ENCODE measurements at places on chromosomes 7 and 10.

GRCh38 chr10:14836208-14836607 lies 1.6 kb downstream of the CDNF start:
- no peak for DNase-seq

DNA sequence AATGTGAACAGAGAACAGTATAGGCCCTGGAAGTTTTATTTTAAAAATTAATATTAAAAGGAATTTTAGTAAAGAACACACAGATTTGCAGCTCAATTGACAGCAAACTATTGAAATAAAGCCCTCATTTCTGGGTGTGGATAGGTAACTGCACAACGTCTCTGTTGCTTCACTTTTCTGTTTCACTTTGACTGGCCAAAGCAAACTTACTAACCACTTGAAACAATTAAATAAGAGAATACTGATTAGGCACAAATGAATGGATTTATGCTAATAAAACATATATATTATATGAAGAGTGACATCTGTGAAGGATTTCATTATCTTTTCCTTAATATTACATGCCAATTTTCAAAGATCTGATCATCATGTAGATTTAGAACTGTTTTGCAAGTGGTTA lies 11.9 kb downstream of the ZNF804B start:
- DNase-seq = no peak

GRCh38 chr7:134465491-134465890 lies 6.6 kb upstream of the AKR1B1 start:
- DNase-seq = no peak

GRCh38 chr7:128155100-128155740 lies 85.9 kb upstream of the LEP start:
- no peak for DNase-seq

DNA sequence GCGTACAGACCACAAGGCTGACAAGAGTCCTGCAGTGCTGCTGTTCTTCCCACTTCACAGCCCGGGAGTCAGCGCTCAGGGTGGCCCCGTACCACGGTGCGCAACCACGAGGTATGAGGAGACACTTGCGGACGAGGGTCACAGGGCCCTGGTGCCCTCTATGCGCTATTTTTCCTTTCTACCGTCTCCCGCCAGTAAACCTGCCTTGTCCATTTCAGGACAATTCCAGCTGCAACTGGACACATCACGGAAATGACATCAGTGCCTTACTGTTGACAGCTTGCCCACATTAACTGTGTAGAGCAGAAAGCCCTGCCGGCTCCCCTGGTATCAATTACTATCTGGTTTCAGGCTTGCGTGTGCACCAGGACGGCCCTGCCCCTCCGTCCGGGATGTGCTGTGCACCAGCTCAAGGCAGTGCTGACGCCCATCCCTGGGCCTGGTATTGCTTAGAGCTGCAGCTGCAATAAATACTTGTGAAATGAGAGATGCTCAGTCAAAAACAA lies 65.1 kb downstream of the ZRANB1 start:
- DNase-seq = no peak

GRCh38 chr7:64883113-64883905 lies 19.8 kb upstream of the ZNF273 start:
- no peak for DNase-seq

- DNase-seq = no peak
These were observed 125.6 kb downstream of the CYP26A1 start for GRCh38 chr10:93199191-93199751.

- DNase-seq = no peak
These were observed 250.4 kb downstream of the ELMO1 start for GRCh38 chr7:37198041-37198905.

GRCh38 chr7:27159266-27160144 lies 3.0 kb upstream of the HOXA7 start:
- DNase-seq = no peak

DNA sequence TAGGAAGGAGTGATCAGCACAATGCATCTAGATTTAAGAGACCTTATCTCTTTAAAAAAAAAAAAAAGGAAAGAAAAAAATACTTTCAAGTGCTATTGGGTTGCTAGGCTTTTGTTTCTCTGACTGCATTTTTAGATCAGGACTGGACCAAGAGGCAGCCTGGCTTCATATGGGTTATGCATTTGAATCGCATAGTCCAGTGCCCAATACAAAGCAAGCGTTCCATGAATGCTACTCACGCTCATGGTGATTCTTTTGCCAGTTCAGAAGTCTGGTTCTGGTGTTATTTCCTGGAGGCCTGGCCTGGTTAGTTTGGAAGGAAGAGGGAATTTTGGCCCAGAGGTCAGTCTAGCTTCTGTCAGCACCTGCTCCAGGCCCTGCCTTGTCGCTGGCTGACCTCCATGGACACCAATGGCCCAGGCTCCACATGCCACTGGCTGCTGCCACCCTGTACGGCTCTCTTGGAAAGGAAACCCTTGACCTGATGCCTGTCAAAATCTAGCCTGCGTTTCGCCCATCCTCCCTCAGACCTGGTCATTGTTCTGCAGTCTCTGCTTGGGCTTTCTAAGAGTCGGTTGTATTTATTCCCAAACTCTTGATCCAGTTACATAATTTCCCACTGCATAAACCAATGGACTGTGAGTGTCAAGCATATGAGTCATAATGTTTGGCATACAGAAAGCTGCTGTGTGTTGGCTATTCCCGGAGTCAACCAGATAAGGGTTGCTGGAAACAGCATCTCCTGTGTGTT lies 74.3 kb upstream of the MKX start:
- DNase-seq = no peak

GRCh38 chr7:158394936-158395335 lies 192.7 kb downstream of the PTPRN2 start:
- peak; percentile 20 for DNase-seq

GRCh38 chr7:91239772-91240171 lies 24.5 kb upstream of the FZD1 start:
- no peak for DNase-seq

DNA sequence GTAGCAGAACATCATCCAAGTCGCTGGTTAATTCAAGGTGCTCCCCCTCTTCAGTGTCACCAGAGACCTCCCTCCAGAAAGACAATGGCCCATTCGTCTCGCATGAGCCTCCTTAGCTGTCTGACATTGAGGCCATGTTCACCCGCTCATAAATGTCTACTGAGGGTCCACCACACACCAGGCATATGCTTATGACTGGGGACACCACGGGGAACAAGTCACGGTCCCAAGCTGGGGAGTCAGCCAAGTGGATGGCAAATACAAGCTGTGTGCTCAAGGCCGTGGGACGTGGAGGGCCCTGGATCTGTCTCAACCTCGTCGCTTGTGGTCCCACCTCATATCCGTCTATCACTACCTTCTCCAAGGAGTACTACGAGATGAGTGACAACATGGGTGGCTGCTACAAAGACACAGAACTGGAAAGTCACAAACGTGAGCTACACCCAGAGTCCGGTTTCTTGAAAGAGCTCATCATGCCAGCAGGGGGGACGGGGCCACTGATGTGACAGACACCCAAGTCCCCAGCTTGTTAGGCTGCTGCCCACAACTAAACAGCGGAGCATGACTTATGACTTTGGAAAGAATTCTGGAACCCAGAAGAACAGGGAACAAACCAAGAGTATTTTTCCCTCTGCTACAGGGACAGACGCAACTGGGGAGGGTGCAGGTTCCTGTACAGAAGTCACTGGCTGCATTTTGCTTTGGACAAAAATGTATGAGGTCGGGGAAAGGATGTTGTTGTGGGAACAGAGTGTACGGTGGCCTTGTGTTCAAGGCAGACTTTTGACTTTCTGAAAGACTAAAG lies 189.6 kb downstream of the COBL start:
- no peak for DNase-seq

GRCh38 chr10:101489355-101489754 lies 98.7 kb downstream of the POLL start:
- peak; percentile 50 for DNase-seq

DNA sequence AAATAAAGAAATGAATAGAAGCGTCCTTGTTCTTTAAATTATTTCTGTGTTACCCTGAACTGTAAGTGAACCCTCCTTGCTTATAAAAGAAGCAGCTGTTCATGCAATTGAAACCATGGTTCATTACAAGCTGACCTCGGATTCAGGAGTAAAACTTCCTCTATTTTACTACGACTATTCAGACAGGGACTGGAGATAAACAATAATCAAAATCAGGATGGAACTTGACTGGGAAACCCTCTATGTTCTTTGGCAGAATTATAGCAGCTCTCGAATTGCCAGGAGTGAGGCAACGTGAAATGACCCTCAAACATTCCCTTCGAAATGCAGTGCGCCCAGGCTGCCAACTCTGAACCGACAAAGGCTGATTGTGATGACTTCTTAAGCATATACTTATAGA lies 172.1 kb downstream of the CYP26A1 start:
- no peak for DNase-seq

DNA sequence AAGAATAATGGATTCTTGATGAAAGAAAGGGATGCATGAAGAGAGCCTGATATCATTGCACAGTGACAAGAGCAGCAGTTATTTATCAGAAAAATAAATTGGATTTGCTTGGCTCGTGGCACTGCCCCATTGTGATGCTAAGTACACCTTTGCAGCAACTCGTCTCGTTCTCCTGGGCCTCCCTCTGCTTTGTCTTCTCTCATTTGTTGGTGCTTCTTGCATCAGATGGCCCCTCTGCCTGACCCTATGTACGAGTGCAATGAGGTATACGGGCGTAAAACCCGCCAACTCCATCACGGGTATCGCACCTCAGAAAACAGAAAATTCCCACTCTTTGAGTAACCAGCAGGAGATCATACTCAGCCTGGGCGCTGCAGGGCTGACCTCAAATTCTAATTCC lies 107.2 kb upstream of the C10orf90 start:
- DNase-seq = no peak

DNA sequence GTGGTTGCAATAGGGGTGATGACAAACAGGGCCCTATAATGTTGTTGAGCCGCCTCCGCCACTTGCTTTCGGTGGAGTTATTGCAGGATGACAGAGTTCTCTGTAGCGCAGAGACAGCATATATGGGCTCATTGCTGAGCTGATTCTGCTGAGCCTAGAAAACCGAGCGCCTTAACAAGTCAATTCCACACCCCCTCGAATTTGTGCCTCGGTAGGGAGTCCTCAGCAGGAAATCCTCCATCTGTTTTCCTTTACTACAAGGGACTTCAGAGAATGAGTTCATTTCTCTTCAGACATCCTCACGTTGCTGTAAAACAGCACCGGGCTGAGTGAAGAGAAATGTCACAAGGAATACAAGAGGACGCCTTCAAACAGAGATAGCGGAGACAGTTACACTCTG lies 90.7 kb upstream of the KIAA1217 start:
- DNase-seq = no peak

GRCh38 chr7:46076527-46076926 lies 155.5 kb upstream of the IGFBP3 start:
- DNase-seq = no peak

- DNase-seq = no peak
These were observed 44.2 kb downstream of the RAB11FIP2 start for GRCh38 chr10:118002581-118002980.

- DNase-seq = no peak
These were observed 6.3 kb downstream of the PSMA2 start for GRCh38 chr7:42925630-42926029.

DNA sequence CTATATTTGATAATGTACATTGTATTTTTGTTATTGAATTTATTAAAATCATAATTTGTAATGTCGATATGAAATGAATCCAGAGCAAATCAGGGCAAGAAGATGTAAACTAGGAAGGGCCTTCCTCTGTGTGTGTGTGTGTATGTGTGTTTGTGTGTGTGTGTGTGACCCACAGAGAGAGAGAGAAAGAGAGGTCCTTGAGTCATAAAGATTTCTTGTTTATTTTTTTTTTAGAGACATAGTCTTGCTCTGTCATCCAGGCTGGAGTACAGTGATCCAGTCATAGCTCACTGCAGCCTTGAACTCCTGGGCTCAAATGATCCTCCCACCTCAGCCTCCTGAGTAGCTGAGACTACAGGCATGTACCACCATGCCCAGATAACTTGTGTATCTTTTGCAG lies 50.7 kb downstream of the INPP5F start:
- no peak for DNase-seq

DNA sequence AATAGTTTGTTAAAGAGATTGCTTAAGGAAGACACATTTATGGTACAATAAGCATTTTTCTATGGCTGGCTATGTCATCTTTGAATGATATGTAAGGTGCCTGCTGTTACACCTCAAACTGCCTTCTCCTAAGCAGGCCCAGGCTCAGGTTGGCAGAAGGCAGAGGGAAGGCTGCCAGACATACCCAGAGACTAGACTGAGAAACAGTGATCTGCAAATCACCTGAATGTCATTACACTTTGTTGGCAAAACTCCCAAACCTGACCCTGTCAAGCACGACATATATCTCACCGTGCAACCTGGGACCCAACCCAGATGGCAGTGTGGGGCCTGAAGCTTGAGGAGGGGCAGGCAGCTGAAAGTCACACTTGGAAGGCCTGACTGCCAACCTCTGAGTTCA lies 136.6 kb upstream of the TARP start:
- DNase-seq = peak; percentile 53
